Activated CD4-positive, alpha-beta T cell treated with anti-CD3 and anti-CD28 coated beads, Interleukin-2, amount 10 ng/mL, durations not matched to agents 7 days and 5 days (primary cell): ENCODE measurements at places on chromosomes 6 and 20. TPM values are rescaled to one million over a fixed set of nuclear protein-coding genes. Genes with fewer than 3 reads are reported as not detected.

GRCh38 chr6:50076431-50076830, 26.7 kb upstream of the DEFB112 start:
- no peaks in the 10 kb centered on the region for H3K36me3 ChIP-seq
- H3K27me3 ChIP-seq = no peaks in the 10 kb centered on the region
- no peak for DNase-seq
- no peaks in the 10 kb centered on the region for H3K4me1 ChIP-seq

GRCh38 chr6:46990031-46990644, 52.0 kb downstream of the ADGRF1 start:
- no peaks in the 10 kb centered on the region for H3K4me1 ChIP-seq
- H3K27me3 ChIP-seq = peaks cover 5% of the 10 kb centered on the region
- no peak overlapping the region for H3K4me3 ChIP-seq

DNA sequence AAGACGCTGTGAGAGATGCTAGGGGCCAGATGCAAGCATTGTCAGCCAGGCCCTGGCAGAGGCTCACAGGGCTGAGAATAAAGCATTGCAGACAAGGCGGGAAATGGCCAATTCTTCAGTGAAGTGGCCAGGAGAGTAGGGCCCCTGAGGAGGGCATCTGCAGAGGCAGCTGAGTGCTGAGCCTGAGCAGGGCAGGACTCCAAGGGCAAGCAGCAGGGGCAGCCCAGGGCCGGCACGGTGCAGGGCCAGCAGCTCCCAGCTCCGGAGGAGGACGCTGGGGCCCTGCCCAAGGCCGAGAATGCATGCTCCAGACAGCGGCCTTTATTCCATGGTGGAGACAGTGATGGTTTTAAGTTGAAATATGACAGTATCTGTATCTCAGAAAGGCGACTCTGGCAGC, 305.5 kb downstream of the FOXC1 start:
- no peak overlapping the region for H3K27ac ChIP-seq
- no peak for DNase-seq
- no peaks in the 10 kb centered on the region for H3K27me3 ChIP-seq
- H3K4me3 ChIP-seq = no peak overlapping the region
- H3K4me1 ChIP-seq = peaks cover 12% of the 10 kb centered on the region
- no peaks in the 10 kb centered on the region for H3K36me3 ChIP-seq

GRCh38 chr6:141988954-141989705, 143.6 kb upstream of the GJE1 start:
- no peaks in the 10 kb centered on the region for H3K36me3 ChIP-seq
- DNase-seq = peak; percentile 43
- H3K27ac ChIP-seq = no peak overlapping the region
- H3K27me3 ChIP-seq = no peaks in the 10 kb centered on the region

GRCh38 chr6:154613137-154613676, 102.7 kb upstream of the CNKSR3 start:
- no peaks in the 10 kb centered on the region for H3K27me3 ChIP-seq
- peaks cover 5% of the 10 kb centered on the region for H3K4me1 ChIP-seq
- no peak overlapping the region for H3K4me3 ChIP-seq
- no peaks in the 10 kb centered on the region for H3K36me3 ChIP-seq

- H3K27ac ChIP-seq = no peak overlapping the region
- peaks cover 37% of the 10 kb centered on the region for H3K4me1 ChIP-seq
- H3K36me3 ChIP-seq = peaks cover 18% of the 10 kb centered on the region
- no peak overlapping the region for H3K4me3 ChIP-seq
These were observed 4.6 kb downstream of the RPP21 start for GRCh38 chr6:30349421-30350177.

DNA sequence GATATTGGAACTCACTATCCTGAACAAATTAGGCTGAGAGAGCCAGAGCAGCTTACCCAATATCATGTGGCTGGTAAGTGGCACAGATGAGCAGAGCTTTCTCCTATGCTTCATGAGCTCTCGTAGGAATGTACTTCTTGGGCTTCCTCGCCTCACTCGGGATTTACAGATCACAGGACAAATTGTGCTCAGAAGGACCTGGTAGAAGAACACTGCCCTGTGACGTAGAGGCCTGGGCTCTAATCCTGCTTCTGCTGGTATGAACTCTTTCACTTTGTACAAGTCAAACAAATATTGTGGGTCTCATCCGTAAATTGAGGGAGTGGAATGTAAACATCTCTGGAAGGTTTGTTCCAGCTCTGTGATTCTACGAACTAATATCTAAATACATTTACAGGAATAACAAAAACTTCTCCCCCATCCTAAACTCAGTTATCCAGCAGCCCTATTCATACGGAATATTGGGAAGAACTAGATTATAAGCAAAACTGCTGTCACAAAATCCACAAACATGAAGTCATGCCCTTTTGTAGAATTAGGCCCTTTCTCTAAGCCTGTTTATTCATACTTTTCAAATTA, 187.6 kb downstream of the CLIC5 start:
- no peak overlapping the region for H3K27ac ChIP-seq
- H3K36me3 ChIP-seq = peaks cover under 1% of the 10 kb centered on the region
- DNase-seq = no peak
- peaks cover 38% of the 10 kb centered on the region for H3K4me1 ChIP-seq
- no peak overlapping the region for H3K4me3 ChIP-seq

GRCh38 chr6:4281341-4282293, 146.2 kb upstream of the ECI2 start:
- H3K27ac ChIP-seq = no peak overlapping the region
- H3K36me3 ChIP-seq = no peaks in the 10 kb centered on the region
- no peak for DNase-seq
- no peak overlapping the region for H3K4me3 ChIP-seq
- H3K4me1 ChIP-seq = peaks cover 5% of the 10 kb centered on the region

GRCh38 chr6:40340196-40340595, 247.0 kb downstream of the LRFN2 start:
- no peak for DNase-seq
- no peaks in the 10 kb centered on the region for H3K36me3 ChIP-seq
- H3K27me3 ChIP-seq = peaks cover 6% of the 10 kb centered on the region
- peaks cover 9% of the 10 kb centered on the region for H3K4me1 ChIP-seq

DNA sequence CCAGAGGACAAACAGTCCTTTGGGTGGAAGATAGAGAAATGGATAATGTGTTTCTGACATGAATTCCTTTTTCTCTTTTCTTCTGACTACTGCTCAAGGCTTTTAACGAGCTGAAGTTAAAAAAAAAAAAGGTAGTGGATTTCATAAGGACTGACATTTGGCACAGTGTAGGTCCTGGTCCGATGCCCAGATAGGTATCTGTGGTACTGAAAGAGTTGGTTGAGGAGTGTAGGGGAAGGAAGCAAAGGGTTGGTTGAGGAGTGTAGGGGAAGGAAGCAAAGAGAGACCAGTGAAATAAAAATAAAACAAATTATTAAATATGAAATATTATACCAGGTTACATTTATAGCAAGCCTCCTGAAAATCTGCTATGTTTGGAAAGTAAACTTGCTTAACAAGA, 11.8 kb downstream of the UTRN start:
- no peak overlapping the region for H3K27ac ChIP-seq
- no peaks in the 10 kb centered on the region for H3K27me3 ChIP-seq
- no peak overlapping the region for H3K4me3 ChIP-seq
- no peak for DNase-seq
- H3K36me3 ChIP-seq = peaks cover 22% of the 10 kb centered on the region
- H3K4me1 ChIP-seq = peaks cover 12% of the 10 kb centered on the region

- peaks cover 9% of the 10 kb centered on the region for H3K4me1 ChIP-seq
- no peaks in the 10 kb centered on the region for H3K27me3 ChIP-seq
- H3K36me3 ChIP-seq = no peaks in the 10 kb centered on the region
- DNase-seq = no peak
- no peak overlapping the region for H3K27ac ChIP-seq
These were observed 44.9 kb downstream of the VEGFA start for GRCh38 chr6:43814865-43815264.

DNA sequence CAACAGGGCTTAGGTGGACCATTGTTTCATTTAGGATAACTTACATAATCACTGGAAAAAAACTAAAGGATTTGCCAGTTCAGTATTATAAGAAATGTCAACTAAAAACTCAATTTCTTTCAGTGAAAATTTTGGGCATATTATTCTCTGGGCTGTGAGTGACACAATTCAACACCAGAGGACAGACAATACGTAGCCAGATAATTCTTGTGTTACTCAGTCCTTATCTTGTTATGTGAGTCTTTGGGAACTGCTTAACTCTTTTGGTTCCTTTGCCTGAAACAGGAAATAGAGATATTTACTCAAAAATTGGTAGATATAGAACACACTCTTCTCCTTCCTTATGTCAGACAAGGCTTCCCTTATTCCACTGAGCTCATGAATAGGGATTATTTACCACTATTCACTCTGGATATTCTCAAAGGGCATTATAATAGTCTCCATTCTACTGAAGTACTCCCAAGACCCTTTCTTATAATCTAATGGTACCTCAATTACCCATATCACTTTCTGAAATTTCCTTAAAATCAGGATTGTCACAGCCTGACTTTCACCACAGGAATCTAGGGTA, 4.9 kb upstream of the BEND6 start:
- H3K4me1 ChIP-seq = peaks cover 14% of the 10 kb centered on the region
- no peak overlapping the region for H3K27ac ChIP-seq
- no peak for DNase-seq
- H3K27me3 ChIP-seq = peaks cover 66% of the 10 kb centered on the region
- H3K4me3 ChIP-seq = no peak overlapping the region
- H3K36me3 ChIP-seq = no peaks in the 10 kb centered on the region

DNA sequence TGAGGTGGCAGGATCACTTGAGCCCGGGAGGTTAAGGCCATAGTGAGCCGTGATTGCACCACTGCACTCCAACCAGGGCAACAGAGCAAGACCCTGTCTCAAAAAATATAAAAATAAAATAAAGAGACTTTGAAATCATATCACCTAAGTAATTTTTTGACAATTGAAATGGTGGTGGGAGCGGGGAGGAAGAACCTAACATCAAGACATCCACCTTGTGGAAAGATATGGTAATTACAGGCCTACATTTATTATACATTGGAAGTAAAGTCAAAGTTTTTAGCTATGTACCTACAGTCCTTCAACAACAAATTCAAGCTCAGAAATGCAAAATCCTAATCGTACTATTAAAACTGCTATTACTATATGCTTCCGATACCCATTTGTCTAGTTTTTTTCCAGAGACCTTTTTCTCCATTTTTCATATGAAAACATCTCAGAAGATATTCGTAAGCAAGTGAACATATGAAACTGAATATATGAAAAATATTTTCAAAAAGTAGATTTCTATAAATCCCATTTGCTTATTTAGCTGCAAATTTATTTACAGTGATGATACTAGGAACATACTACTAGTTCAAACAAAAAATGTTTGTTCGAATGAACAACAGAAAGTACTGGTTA, 83.3 kb downstream of the SYCP2 start:
- no peak for DNase-seq
- H3K4me1 ChIP-seq = no peaks in the 10 kb centered on the region
- H3K36me3 ChIP-seq = no peaks in the 10 kb centered on the region
- no peak overlapping the region for H3K4me3 ChIP-seq

GRCh38 chr20:62874964-62875344, 13.3 kb upstream of the TCFL5 start:
- H3K27ac ChIP-seq = no peak overlapping the region
- peaks cover 1% of the 10 kb centered on the region for H3K36me3 ChIP-seq
- peaks cover 9% of the 10 kb centered on the region for H3K27me3 ChIP-seq
- H3K4me1 ChIP-seq = peaks cover 24% of the 10 kb centered on the region
- no peak for DNase-seq
- no peak overlapping the region for H3K4me3 ChIP-seq

GRCh38 chr20:46688151-46689081, 828 bp downstream of the TP53RK start:
- H3K27me3 ChIP-seq = no peaks in the 10 kb centered on the region
- H3K4me1 ChIP-seq = peaks cover 45% of the 10 kb centered on the region
- peak overlapping the region; percentile 89 for H3K27ac ChIP-seq
- no peak for DNase-seq
- H3K4me3 ChIP-seq = peak overlapping the region; percentile 98
- peaks cover 26% of the 10 kb centered on the region for H3K36me3 ChIP-seq

DNA sequence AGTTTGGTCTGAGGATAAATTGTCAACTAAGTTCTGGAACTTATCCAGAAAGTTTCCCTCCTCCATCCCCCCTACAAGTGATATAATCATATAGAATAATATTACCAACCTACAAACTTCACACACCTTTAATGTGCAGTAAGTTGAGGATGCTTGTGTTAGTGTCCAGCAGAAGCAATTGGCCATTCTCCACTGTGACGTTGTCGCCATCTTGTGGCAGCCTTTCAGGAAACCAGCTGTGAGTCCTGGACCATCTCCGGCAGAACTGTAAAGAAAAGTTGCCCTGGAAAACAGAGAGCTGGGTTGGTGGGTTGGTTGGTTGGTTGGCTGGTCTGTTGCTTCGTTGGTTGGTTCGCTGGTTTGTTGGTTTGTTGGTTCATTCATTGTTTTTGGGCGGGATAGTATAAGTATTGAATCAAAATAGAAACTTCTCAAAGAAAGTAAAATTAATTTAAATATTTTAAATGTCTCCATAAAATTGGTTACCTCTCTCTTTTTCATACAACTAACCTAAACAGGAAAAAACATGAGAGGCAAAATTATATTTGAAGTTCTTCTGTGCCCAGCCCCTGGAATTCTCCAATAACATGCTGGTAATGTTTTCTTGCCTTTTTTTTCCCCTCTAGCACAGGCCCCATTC, 127.5 kb downstream of the PKHD1 start:
- no peak overlapping the region for H3K27ac ChIP-seq
- no peak overlapping the region for H3K4me3 ChIP-seq
- H3K27me3 ChIP-seq = peaks cover 9% of the 10 kb centered on the region
- peak; percentile 55 for DNase-seq
- no peaks in the 10 kb centered on the region for H3K36me3 ChIP-seq

DNA sequence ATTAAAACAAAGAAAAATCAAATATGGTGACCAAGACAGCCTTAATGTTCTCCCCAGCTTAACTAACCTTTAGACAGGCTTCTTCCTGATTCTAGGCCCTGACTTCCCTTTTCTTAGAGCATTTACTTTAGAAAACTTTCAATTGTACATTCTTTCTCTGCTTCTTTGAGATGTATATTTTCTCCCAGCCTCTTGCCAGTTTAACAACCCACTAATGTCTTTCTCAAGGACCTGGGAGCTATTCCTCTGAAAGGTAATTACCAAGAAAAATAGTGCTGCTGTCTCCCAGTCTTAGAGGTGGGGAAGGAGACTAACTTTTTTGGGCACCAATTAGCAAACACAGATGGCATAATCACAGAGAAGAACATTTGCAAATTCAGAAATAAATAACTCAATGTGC, 62.8 kb upstream of the KCNQ5 start:
- no peaks in the 10 kb centered on the region for H3K27me3 ChIP-seq
- H3K4me3 ChIP-seq = no peak overlapping the region
- no peak overlapping the region for H3K27ac ChIP-seq
- H3K36me3 ChIP-seq = no peaks in the 10 kb centered on the region
- no peak for DNase-seq

- no peak overlapping the region for H3K27ac ChIP-seq
- no peaks in the 10 kb centered on the region for H3K27me3 ChIP-seq
- H3K36me3 ChIP-seq = no peaks in the 10 kb centered on the region
These were observed 554.2 kb downstream of the CDH26 start for GRCh38 chr20:60512443-60512842.

- no peaks in the 10 kb centered on the region for H3K36me3 ChIP-seq
- H3K4me1 ChIP-seq = peaks cover 6% of the 10 kb centered on the region
- H3K27me3 ChIP-seq = no peaks in the 10 kb centered on the region
- no peak overlapping the region for H3K4me3 ChIP-seq
- no peak overlapping the region for H3K27ac ChIP-seq
These were observed 123.8 kb upstream of the AKIRIN2 start for GRCh38 chr6:87825821-87826221.

ARMC12 gene
- 1.2 TPM for total RNA-seq

PARD6B gene
- total RNA-seq = 4.2 TPM

MAP1LC3A gene
- 2.7 TPM for total RNA-seq

CASS4 gene
- total RNA-seq = 8.6 TPM

SLC17A1 gene
- total RNA-seq = not detected

OPN5 gene
- total RNA-seq = not detected

OR2J3 gene
- total RNA-seq = not detected

COL9A3 gene
- total RNA-seq = not detected

SRSF12 gene
- not detected for total RNA-seq

TAPBP gene
- 263 TPM for total RNA-seq

RALGAPB gene
- 36.7 TPM for total RNA-seq

CCN6 gene
- not detected for total RNA-seq
